ENCODE measurements at places on chromosomes 1 and 21. TPM values are rescaled to one million over a fixed set of nuclear protein-coding genes. Genes with fewer than 3 reads are reported as not detected.

VAMP4 gene
- 10.1 TPM for total RNA-seq

TENT5C gene
- 0.12 TPM for total RNA-seq

CFHR1 gene
- not detected for total RNA-seq

AHDC1 gene
- total RNA-seq = 33.0 TPM

DYNLT5 gene
- total RNA-seq = 12.5 TPM

TMEM82 gene
- not detected for total RNA-seq
